ENCODE measurements at places on chromosomes 5 and 9.

GRCh38 chr9:15142878-15143534 is 164.0 kb downstream of the TTC39B start:
- DNase-seq, result no peak

DNA sequence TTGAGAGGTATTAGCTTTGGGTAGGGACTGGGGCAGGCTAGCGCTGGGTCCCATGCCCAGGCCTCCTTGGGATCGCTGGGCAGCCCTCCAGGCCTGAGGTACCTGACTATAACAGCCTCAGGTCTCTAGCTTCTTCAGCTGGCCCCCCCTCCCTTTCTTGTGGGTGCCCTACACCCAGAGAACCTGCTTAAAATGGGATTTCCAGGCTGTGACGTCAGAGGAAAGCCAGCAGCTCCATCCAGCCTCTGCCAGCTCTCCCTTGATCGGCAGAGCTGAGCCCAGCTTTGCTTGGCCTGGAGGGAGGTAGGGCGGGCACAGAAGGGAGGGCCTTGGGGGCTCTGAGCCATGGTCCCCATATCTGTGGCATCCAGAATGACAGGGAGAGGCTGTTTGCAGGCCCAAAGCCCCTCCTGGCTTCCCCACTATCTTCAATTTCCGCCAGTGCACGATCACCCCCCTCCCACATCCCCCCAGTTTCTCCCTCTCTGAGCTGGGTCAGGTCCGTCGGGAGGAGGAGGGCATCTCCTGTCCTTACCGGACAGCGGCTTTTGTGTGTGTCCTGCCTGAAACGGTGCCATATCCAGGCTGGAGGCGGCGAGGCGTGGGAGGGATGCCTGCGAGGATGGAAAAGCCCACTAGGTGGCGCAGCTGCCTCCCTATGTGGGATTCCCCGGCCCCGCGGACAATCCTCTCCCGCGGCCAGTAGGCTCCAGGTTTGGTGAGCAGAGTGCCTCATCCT is 10.8 kb downstream of the REEP2 start:
- no peak for DNase-seq

DNA sequence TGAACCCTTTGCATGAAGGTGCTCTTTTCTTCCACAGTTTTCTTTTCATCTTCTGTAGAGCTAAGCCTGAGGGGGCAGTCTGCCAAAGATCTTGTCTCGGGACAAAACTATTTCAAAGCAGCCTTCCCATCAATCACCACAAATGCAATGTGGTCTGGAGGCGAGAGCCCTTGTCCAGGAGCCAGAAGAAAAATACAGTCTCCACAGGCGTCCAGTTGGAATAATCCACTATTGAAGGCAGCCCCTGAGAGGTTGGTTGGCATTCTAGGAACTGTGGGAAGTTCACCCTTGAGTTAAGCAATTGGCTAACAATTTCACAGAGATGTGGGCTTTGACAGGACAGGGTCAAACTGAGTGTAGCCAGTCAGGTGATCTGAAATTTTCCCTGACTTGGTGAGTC is 72.0 kb downstream of the SEMA6A start:
- no peak for DNase-seq

DNA sequence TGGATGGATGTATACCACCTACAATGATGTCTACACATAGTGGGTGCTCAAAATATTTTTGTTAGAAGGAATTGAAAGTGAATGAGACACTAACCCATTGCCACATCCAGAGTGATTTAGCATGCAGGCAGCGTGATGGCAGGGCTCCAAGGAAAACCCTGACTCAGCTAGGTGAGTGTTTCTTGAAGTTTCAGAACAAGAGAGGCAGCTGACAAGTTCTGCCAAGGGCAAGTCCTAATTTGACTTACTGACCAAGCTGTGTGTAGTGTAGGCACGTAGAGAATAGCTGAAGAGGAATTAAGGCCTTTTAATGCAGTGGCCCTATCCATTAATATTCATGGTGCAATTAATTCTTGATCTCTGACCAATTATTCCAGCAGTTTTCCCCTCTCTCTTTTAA is 107.8 kb upstream of the ATP10B start:
- no peak for DNase-seq

DNA sequence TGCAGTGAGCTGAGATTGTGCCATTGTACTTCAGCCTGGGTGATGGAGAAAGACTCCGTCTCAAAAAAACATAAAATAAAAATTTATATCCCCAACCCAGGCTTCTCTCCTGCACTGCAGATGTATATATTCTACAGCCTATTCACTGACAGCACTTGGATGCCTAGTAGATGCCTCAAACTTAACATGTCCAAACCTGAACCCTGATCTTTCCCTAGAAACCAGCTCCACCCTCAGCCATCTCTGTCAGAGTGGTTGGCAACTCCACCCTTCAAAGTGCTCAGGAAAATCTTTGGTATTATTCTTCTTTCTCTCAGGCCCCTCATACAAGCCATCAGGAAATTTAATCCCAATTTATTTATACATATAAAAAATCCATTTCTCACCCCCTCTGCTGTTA is 36.9 kb upstream of the TXN start:
- DNase-seq, result no peak

DNA sequence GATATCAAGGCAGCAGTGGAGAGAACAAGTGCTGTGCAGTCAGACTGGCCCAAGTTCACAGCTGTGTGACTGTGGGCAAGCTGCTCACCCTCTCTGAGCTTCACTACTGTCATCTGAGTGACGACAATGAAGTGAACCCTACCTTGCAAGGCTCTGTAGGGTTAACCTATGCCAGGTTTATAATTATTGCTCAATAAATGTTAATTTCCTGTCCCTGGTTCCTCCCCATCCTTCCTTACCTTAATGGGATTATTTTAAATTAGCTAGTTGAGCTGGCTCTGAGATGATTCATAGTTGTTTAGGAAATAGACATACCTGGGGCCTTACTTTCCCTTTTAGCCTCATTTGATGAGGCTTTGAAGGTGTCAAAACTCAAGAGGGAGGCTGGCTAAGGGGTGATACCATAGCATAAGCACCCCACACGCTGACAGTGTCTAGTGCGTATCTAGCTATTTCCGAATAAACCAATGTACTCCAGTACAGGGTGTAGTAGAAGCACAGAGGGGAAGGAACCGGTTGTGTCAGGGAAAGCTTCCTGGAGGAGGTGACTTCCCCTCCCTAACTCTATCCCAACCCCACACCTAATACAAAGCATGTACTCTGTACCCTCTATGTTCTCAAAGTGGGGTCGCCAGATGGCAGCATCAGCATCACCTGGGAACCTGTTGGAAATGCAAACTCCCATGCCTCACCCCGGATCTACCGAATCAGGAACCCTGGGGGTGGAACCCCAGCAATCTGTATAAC is 63.3 kb upstream of the SLC25A51 start:
- no peak for DNase-seq

- no peak for DNase-seq
Observed at GRCh38 chr9:9753266-9753665, 859.5 kb downstream of the PTPRD start.

Data from glomerular endothelial cell (primary cell).